Activated T-cell treated with anti-CD3 and anti-CD28 coated beads, Interleukin-2, amount 50 U/mL, for 72 hours (primary cell): ENCODE measurements at places on chromosomes 5 and 9. TPM values are rescaled to one million over a fixed set of nuclear protein-coding genes. Genes with fewer than 3 reads are reported as not detected.

Gene SLCO4C1
- 0.79 TPM for total RNA-seq

Gene SPATA31C1
- total RNA-seq, result not detected

DNA sequence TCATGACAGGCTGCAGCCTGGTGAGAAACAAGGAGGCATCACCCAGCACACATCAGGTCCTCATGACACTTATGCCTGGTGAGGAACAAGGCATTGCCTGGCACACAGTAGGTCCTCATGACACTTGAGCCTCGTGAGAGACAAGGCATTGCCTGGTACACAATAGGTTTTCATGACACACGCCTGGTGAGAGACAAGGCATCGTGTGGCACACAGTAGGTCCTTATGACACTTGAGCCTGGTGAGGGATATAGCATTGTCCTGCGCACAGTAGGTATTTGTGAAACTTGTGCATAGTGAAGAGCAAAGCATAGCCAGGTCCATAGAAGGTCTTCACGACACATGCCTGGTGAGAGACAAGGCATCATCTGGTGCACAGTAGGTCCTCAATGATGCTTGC, 23.5 kb downstream of the WHRN start:
- H3K27me3 ChIP-seq, result no peaks in the 10 kb centered on the region
- no peak overlapping the region for H3K4me3 ChIP-seq
- no peak for DNase-seq
- peaks cover 49% of the 10 kb centered on the region for H3K4me1 ChIP-seq

Gene ZNF462
- total RNA-seq, result 0.76 TPM

Gene NR2F1
- total RNA-seq, result not detected

- DNase-seq, result no peak
- H3K36me3 ChIP-seq, result no peaks in the 10 kb centered on the region
- no peak overlapping the region for H3K4me3 ChIP-seq
- no peak overlapping the region for H3K27ac ChIP-seq
Observed at GRCh38 chr5:72378639-72379289, 58.6 kb downstream of the PTCD2 start.

- H3K27me3 ChIP-seq, result no peaks in the 10 kb centered on the region
- peaks cover 7% of the 10 kb centered on the region for H3K36me3 ChIP-seq
- no peak overlapping the region for H3K27ac ChIP-seq
- H3K4me1 ChIP-seq, result peaks cover 10% of the 10 kb centered on the region
Observed at GRCh38 chr5:159128070-159128541, 28.4 kb upstream of the EBF1 start.

DNA sequence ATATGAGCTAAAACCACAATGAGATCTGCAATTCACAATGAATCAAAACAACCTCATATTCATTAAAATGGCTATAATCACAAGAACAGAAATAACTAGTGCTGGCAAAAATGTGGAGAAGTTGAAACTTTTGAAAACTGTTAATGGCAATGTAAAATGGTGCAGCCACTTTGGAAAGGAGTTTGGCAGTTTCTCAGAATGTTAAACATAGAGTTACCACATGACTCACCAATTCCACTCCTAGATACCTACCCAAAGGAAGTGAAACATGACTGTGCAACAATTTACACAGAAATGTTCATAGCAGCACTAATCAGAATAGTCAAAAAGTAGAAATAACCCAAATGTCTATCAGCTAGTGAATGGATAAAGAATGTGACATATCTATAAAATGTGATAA, 862.2 kb downstream of the DTWD2 start:
- no peaks in the 10 kb centered on the region for H3K27me3 ChIP-seq
- DNase-seq, result no peak
- H3K36me3 ChIP-seq, result no peaks in the 10 kb centered on the region

Gene OTULINL
- total RNA-seq, result 17.9 TPM

GRCh38 chr5:72133212-72133990, 26.1 kb downstream of the MAP1B start:
- peaks cover 13% of the 10 kb centered on the region for H3K4me1 ChIP-seq
- no peak overlapping the region for H3K27ac ChIP-seq
- H3K4me3 ChIP-seq, result no peak overlapping the region
- no peak for DNase-seq
- H3K36me3 ChIP-seq, result no peaks in the 10 kb centered on the region

DNA sequence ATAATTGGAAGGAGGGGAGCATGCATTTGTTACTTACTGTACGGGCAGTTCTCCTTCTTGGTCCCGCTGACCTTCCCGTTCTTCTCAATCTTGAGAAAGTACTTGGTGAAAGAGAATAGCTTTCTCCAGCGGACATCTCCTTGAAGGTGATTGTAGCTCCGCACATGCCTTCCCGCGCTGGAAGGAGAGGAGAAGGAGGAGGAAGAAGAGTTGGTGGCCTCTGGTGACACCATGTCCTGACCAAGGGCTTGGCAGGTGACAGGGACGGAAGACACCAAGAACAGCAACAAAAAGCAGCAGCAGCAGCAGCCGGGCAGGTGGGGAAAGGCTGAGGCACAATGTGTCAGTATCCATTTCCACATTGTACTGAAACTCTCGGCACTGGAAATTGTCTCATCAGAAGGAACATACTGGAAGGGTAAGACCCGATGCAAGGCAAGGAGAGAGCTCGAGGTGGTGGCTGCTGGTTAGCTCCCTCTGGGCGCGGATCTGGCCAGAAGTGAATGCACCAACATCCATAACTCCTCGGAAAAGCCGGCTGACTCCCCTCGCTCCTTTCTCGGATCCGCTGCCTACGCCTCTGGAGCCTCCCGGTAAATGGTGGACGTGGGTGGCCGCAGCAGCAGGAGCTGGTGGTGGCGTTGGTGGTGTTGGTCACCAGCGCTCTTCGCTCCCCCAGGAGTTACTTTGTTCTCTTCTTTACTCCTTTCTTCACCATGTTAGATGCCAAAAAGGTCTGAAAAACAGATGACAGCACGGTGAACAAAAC, 715 bp downstream of the FGF10 start:
- no peak for DNase-seq
- no peak overlapping the region for H3K27ac ChIP-seq
- peak overlapping the region; percentile 59 for H3K4me3 ChIP-seq
- peaks cover 2% of the 10 kb centered on the region for H3K36me3 ChIP-seq
- peaks cover 47% of the 10 kb centered on the region for H3K27me3 ChIP-seq

- H3K4me1 ChIP-seq, result no peaks in the 10 kb centered on the region
- no peak overlapping the region for H3K4me3 ChIP-seq
- DNase-seq, result no peak
- H3K27me3 ChIP-seq, result no peaks in the 10 kb centered on the region
- no peak overlapping the region for H3K27ac ChIP-seq
Observed at GRCh38 chr5:60295423-60295822, 401.9 kb upstream of the PDE4D start.

GRCh38 chr9:113156880-113157279, 6.1 kb downstream of the SLC31A2 start:
- no peak for DNase-seq
- peaks cover 2% of the 10 kb centered on the region for H3K27me3 ChIP-seq
- H3K4me3 ChIP-seq, result no peak overlapping the region
- H3K36me3 ChIP-seq, result peaks cover 5% of the 10 kb centered on the region
- H3K4me1 ChIP-seq, result peaks cover 35% of the 10 kb centered on the region

DNA sequence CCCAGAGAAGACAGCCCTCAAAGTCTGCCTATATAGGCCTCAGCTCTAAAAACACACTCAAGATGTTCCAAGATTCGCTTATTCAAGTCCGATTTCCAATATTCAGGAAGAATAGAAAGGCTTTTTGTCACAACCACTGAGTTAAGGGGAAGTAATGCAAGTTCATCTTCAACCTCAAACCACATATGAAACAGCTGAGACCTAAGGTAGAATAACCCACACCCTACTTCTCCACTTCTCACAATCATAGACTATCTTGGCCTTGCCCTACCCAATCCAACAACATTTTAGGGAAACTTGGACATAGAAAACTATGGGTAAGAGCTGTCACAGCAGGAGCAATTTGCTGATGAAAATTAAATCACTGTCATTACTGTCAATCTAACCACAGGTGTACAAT, 152.0 kb upstream of the LRRTM2 start:
- H3K4me1 ChIP-seq, result peaks cover 23% of the 10 kb centered on the region
- no peaks in the 10 kb centered on the region for H3K36me3 ChIP-seq
- no peak overlapping the region for H3K27ac ChIP-seq
- no peak for DNase-seq
- no peak overlapping the region for H3K4me3 ChIP-seq

Gene SLC34A3
- 0.14 TPM for total RNA-seq

Gene SMIM3
- total RNA-seq, result 38.0 TPM

DNA sequence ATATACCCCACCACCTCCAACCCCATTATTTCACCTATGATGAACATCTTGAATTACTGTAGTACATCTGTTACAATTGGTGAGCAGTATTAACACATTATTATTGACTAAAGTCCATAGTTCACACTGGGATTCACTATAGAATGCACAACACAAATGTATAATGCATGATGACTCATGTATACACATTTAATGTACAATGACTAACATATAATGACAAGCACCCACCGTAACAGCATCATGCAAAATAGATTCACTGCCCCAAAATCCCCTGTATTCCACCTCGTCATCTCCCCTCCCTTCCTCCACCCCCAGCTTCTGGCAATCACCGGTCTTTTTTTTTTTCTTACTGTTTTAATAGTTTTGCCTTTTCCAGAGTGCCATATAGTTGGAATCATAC, 47.1 kb upstream of the NEK6 start:
- H3K27me3 ChIP-seq, result peaks cover 17% of the 10 kb centered on the region
- H3K4me3 ChIP-seq, result peak overlapping the region; percentile 52
- peak; percentile 75 for DNase-seq
- peak overlapping the region; percentile 61 for H3K27ac ChIP-seq
- no peaks in the 10 kb centered on the region for H3K36me3 ChIP-seq

- H3K36me3 ChIP-seq, result no peaks in the 10 kb centered on the region
- DNase-seq, result no peak
- H3K27me3 ChIP-seq, result no peaks in the 10 kb centered on the region
- H3K27ac ChIP-seq, result peak overlapping the region; percentile 95
Observed at GRCh38 chr9:86282979-86283535, 719 bp upstream of the ISCA1 start.

- H3K27me3 ChIP-seq, result no peaks in the 10 kb centered on the region
- no peak overlapping the region for H3K27ac ChIP-seq
- H3K4me1 ChIP-seq, result peaks cover 10% of the 10 kb centered on the region
- H3K4me3 ChIP-seq, result no peak overlapping the region
- H3K36me3 ChIP-seq, result no peaks in the 10 kb centered on the region
- DNase-seq, result no peak
Observed at GRCh38 chr5:133404724-133405123, 207.6 kb downstream of the FSTL4 start.
